ENCODE measurements at places on chromosomes 7 and 10.

DNA sequence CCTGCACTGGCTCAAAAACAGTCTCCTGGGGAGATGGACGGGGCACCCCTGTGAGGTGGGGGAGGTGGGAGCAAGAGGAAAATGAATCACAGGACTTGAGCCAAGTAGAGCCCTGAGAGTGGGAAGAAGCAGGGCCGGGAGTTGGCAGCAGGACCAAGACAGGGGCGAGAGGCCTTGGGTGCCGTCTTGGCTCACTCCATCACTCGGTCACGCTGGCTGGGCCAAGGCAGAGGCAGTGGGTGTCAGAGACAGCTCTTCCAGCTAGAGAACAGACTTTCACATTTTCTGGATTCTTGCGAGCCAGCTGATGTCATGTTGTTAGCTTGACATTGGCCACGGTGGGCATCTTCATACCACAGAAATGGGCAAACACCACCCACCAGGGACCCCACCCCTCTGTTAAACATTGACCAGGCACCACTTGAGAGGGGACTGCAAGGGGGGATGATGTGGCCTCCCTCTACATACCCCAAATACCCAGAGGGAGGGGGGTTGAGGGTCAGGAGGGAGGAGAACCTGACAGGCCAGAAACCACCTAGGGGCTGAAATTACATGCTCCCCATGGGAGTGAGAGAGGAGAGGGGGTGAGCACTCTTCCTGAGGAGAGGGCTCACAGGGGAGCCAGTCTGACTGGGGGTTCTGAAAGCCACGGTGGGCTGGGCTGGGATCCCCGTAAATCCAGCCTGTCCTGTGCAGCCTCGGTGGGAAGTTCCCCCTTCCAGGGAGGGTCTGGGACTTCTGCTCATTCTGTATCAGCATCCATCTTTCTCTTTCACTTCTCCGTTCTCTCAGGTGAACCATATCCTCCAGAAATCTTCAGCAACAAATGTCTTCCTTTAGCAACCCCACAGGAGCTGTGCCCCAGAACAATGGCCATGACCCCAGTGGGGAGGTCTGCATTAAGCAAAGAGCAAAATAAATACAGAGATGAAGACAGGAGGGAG lies 19.6 kb downstream of the CAMK2B start:
- DNase-seq = no peak

DNA sequence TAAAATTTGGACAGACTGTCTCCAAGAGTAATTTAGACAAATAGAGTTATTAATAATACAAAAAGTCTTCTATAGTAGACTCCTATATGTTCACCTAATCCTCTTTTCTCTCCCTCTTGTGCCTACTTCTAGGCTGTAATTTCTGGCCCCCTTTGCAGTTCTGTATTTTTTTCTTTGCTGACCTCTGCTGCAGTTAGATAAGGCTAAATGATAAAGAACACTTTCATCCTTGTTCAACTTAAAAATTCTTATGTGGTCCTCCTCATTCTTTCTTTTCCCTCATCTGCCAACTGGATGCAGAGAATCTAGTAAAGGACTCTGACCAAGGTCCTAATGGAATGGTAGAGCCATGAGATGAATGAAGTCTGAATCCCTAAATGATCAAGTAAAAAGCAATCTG lies 20.1 kb downstream of the GLCCI1 start:
- DNase-seq = no peak

DNA sequence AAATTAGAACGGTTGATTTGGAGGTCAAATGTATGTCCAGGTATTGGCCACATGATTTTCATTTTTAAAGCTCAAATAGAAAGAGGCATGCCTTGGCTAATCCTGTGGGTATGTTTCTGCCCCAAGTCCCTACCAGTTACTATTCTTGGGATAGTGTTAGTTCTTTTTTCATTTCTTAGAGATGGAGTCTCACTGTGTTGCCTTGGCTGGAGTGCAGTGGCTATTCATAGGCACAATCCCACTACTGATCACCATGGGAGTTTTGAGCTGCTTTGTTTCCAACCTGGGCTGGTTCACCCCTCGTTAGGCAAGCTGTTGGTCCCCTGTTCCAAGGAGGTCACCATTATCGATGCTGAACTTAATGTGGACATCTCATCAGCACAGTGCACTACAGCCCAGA lies 46.3 kb downstream of the NRP1 start:
- DNase-seq = no peak

GRCh38 chr7:87528730-87529129 lies 53.2 kb upstream of the ABCB4 start:
- DNase-seq = no peak

DNA sequence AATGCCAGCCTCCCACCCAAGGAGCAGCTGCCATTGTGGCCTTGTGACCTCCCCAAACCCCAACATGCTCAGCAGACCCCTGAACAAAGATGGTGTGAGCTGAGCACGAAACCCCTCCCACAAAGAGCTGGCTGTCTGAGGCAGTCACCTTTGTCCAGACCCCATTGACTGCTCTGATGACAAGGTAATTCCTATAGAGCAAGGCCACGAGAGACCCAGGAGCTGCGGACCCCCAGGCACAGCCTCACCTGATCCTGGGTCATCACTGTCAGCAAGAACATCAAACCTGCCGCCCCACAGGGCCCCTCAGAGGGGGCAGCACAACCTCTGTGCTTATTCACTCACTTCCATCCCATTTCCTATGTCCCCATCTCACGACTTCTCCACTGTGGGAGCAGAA lies 102.6 kb downstream of the CPXM2 start:
- no peak for DNase-seq

GRCh38 chr10:96473866-96474265 lies 39.9 kb downstream of the TLL2 start:
- DNase-seq = no peak

- no peak for DNase-seq
Measured at GRCh38 chr10:119852822-119853221, 19.8 kb downstream of the MCMBP start.

GRCh38 chr7:130959743-130960207 lies 225.8 kb upstream of the KLF14 start:
- no peak for DNase-seq

DNA sequence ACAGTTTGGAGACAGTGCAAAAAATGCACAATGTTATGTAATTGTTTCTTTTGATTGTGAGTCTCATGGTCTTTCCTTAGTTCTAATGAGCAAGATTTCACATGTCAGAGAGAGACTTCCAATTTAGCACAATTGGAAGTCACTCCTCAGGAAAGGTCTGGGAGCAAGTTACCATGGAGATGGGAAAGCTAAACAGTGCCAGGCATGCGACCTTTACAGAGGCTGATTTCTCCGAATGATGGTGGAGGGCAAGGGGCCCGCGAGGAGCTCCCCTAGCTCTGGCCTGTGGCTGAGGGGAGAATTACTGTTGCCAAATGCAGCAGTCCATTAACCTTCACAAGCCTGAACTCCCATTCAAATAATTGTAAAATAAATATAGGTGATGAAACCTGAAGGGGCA lies 59.3 kb downstream of the CDCA7L start:
- no peak for DNase-seq

GRCh38 chr10:110426294-110427181 lies 71.2 kb upstream of the DUSP5 start:
- DNase-seq = no peak

DNA sequence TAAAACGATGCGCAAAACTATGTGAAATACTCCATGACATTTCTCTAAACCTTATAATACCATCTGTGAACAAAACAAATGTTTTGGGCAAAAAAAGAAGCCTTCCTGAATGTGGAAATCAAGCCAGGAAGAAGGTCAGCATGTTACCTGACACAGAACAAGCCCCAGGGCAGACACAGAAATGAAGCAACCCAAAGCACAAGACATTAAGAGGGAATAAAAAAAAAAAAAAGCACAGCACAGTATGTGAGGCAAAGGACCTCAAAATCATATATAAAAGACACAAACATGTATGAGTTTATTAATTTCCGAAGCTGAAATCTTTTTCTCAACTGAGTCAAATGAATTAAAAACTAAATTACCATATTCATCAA lies 161.8 kb downstream of the SKIDA1 start:
- no peak for DNase-seq

- DNase-seq = no peak
Measured at GRCh38 chr7:134954197-134955082, 31.9 kb upstream of the AGBL3 start.

DNA sequence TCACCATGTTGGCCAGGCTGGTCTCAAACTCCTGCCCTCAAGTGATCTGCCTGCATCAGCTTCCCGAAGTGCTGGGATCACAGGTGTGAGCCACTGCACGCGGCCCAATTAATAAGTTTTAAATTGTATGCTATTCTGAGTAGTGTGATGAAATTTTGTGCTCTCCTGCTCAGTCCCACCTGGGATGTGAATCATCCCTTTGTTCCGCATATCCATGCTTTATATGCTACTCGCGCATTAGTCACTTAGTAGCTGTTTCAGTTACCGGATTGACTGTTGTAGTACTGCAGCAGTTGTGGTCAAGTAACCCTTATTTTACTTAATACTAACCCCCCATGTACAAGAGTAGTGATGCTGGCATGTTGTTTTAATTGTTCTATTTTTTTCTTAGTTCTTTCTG lies 47.3 kb upstream of the OIT3 start:
- DNase-seq = peak; percentile 4

- no peak for DNase-seq
Measured at GRCh38 chr7:12647364-12648219, 39.8 kb upstream of the ARL4A start.

DNA sequence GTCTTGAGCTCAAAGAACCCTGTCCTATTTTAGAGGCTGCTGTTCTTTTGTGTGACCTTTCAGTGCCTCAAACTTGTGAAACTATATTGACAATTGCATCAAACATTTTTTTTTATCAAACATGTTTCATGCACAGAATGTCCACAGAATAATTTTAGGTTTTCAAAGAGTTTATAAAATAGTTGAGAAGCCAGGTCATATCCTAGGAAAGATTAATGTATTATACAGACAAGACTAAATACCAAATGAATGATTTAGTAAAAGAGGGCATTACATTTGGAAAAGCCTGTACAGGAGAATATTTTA lies 67.0 kb downstream of the CDK6 start:
- no peak for DNase-seq

- DNase-seq = no peak
Measured at GRCh38 chr7:129561677-129562359, 49.7 kb upstream of the NRF1 start.

DNA sequence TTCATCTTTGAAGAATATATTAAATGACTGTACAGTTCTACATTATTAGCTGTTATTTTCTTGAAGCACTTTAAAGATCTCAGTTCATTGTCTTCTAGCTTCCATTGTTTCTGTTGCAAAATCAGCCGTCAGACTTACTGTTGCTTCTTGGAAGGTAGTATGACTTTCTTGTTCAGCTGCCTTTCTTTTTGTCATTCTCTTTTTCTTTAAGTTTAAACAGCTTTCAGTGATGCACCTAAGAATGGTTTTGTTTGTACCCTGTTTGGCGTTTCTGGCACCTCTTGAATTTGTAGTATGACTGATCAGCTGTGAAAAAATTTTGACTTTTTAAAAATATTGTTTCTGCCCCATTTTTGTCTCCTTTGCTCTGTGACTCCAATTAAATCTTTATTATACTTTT lies 9.3 kb downstream of the MKLN1 start:
- no peak for DNase-seq

DNA sequence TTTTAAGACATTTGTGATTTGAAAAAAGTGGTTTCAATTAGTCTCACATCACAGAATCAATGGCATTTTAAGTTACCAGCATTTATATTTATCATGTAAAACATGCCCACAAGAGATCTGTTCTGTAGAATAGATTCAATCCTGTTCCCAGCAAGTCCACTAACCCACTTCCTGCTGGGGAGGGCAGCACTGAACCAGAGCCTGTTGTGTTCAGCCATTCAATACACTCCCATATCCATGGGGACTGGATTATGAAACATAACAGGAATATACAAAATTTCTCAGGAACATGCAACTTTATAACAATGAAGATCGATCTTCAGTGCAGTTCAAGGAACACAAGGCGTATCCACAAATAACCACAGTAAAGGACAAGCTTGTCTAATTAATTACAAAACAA lies 24.4 kb upstream of the ANK3 start:
- no peak for DNase-seq

- DNase-seq = no peak
Measured at GRCh38 chr10:3975016-3975415, 190.0 kb upstream of the KLF6 start.

DNA sequence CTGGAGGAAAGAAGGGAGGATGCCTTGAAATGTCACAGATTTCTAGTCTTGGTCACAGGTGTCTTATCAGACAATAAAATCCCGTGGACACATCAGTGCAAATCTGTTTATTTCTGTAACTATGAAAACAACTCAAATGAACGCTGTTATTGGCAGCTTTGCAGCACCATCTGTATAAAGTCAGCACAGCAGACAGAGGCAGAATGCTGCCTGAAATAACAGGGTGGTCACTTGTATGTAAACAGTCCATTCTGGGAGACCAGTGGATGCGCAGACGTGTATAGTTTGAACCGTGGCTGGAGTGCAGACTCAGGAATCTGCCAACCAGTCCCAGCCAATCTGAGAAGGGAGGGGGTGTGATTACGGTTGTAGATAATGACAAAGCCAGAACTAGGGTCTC lies 54.8 kb downstream of the SEC23IP start:
- no peak for DNase-seq

GRCh38 chr7:102292813-102293798 lies 6.4 kb downstream of the SH2B2 start:
- no peak for DNase-seq

DNA sequence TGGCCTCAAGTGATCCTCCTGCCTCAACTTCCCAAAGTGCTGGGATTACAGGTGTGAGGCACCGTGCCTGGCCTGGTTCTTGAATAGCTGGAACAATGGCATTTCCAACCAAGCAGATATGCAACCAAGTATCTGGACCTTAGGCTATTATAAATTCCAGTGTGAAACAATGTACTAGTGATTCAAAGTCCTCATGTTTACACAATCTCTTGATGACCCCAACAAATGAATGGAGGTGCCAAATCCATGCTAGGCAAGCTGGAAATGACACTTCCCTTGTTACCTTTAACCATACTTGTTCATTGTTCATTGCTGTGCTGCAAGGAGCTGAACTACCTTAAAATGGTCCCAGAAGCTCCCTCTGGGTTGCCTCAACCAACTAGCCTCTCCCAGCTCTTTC lies 282.2 kb upstream of the KLF14 start:
- no peak for DNase-seq

GRCh38 chr10:129477051-129477450 lies 10.0 kb downstream of the MGMT start:
- no peak for DNase-seq

DNA sequence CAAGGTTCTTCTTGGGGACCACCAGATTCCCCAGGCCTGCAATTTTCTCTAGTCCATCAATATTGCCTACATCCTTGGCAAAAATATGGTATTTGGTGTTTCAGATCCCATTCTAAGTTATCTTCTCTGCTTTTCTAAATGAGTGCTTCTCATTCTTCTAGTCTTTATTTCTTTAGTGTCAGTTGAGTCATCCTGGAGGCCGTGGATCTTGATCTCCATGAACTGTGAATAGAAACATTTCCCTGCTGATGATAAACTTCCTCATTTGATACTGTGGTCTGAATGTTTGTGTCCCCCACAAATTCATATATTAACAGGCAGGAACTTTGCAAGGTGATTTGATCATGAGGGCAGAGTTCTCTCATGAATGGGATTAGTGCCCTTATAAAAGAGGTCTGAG lies 779.3 kb downstream of the INHBA start:
- DNase-seq = no peak

Data from stimulated activated CD8-positive, alpha-beta memory T cell treated with anti-CD3 and anti-CD28 coated beads, Interleukin-7, amount 100 ng/mL, for 48 hours (primary cell).